Right lobe of liver (tissue), 6 donors: ENCODE measurements at places on chromosomes 12 and 14. TPM values are rescaled to one million over a fixed set of nuclear protein-coding genes. Genes with fewer than 3 reads are reported as not detected.

DNA sequence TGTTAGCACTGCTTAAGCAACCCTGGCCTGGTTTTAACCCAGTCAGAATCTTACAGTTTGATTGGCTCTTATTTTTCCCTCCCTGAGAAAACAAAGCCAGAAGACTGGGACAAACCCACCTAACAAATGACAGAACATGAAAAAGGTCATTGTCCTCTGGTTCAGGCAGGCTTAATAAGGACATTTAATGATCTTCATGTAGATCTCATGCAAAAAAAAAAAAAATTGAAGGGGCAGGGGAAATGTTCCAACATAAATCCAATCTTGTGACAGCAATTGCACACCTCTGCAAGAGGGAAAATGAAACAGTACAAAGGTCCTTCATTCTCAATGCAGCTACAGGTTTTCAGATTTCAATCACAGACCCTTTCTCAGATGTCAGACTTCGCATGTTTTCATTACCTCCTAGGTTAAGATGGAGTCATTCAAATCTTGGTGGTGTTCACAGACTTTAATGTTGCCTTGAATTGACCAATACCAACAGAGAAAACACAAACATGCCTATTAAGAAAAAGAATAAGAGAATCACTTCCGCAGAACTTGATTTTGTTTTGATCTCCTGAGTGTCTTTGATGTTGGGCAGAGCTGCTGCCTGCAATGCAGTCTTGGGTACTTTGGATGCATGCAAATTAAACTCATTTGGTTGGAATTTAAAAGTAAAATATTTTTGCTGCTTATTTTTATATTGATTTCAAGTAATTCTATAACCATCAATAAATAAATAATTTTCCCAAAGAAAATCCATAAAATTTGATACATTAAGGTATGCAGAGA lies 359.0 kb downstream of the BTG1 start:
- H3K27ac ChIP-seq: no peak overlapping the region
- H3K36me3 ChIP-seq: no peaks in the 10 kb centered on the region
- no peak overlapping the region for H3K4me3 ChIP-seq
- DNase-seq: no peak
- no peaks in the 10 kb centered on the region for H3K4me1 ChIP-seq

DNA sequence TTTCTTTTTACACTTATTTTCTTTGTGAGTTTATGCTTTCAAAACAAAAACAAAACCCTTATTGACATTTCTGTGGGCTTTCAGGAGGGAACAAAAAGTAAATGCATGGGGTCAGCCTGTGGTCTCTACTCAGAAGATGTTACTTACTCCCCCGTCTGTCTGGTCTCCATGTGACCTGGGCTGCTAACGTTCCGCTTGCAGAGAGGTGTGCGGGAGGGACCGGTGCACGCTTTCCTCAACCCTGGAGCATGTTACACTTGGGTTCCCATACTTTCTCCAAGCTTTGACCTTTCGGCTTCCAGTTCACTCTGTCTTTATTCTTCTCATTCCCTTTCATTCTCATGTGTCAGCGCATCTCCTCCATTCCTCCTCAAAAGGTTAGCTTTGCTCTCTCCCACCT lies 36.5 kb downstream of the ZC3H14 start:
- DNase-seq: no peak
- H3K36me3 ChIP-seq: peaks cover 21% of the 10 kb centered on the region
- H3K4me1 ChIP-seq: no peaks in the 10 kb centered on the region
- no peak overlapping the region for H3K4me3 ChIP-seq
- H3K27me3 ChIP-seq: no peaks in the 10 kb centered on the region

GRCh38 chr12:2322554-2323120 lies 269.9 kb downstream of the CACNA1C start:
- no peaks in the 10 kb centered on the region for H3K27me3 ChIP-seq
- no peak overlapping the region for H3K4me3 ChIP-seq
- H3K36me3 ChIP-seq: no peaks in the 10 kb centered on the region
- H3K4me1 ChIP-seq: no peaks in the 10 kb centered on the region
- DNase-seq: no peak

GRCh38 chr12:87233671-87234070 lies 795.5 kb downstream of the C12orf50 start:
- no peaks in the 10 kb centered on the region for H3K4me1 ChIP-seq
- no peak overlapping the region for H3K27ac ChIP-seq
- no peaks in the 10 kb centered on the region for H3K27me3 ChIP-seq
- no peaks in the 10 kb centered on the region for H3K36me3 ChIP-seq
- DNase-seq: no peak

TMEM121 gene
- total RNA-seq: 3.2 TPM

SLC8A3 gene
- total RNA-seq: 0.13 TPM

RBP5 gene
- 45.7 TPM for total RNA-seq

GARIN6 gene
- not detected for total RNA-seq
